T follicular helper cell (primary cell): ENCODE measurements at places on chromosomes 7 and 10.

GRCh38 chr7:40922316-40922670, 780.6 kb downstream of the INHBA start:
- no peak for DNase-seq

DNA sequence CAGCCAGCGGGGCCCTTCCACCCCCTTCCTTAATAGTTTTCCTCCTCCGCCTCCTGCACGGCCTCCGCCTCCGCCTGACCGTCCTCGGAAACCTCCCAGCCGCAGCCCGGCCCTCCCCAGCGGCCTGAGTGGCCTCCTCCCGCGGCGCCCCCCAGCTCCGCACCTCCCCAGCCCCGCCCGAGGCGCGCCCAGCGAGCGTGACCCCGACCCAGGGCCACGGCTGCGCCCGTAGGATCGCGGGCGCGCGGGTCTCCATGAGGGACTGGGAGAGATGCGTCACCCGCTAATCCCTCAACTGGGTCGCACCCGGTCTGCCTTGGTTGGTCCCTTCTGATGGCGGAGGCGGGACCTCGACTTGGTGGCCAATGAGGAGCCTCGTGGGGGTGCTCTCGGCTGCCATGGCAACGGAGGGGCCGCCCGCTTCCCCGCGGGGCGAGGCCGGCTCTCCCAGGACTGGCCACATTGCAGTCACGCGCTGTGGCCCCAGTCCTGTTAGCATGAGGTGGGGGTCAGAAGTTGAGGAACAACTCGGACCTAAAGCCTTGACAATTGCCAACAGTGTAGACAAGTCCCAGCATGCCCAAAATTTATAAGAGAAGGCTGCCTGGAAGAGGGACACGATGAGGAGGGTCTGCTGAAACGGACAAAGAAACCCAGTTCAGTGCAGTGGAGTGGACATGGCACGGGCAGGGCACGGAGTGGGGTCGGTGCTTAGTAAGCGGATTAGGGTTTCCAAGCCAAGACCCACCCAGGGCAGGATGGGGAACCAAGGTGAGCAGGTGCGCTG, 24.3 kb downstream of the DDIT4 start:
- peak; percentile 86 for DNase-seq

DNA sequence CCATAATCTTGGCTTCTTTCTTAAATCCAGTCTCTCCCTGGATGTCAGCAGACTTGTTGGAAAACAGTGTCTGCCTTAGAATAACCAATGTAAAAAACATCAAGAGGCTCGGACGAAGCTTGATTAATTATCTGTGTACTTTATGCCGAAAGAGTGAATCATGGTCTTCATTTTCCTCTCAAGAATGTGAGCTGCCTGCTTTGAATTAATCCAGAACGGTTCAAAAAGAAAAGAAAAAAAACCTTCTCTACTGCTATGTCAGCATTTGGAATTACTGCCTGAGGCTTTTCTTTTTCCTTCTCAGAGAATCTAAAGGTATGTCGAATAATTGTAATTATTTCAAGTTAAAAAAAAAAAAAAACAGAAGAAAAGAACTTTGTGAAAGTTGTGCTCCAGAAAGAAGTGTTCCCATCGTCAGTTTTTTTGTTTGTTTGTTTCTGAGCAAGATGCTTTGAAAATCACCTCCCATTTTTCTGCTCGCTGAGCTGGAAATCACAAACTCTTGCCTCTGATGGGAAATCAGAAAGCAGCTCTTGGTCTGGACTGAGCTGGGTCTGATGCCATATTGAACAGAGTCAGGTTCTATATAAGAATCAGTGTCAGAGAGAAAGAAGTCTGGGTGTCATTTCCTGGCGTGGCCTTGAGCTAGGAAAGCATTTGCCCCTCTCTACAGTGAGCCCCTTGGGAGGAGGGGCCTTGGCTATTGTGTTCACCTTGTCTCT, 20.2 kb downstream of the PLPP4 start:
- no peak for DNase-seq

GRCh38 chr10:24821986-24822385, 98.3 kb upstream of the ARHGAP21 start:
- DNase-seq = no peak

GRCh38 chr7:47493976-47494911, 87.7 kb downstream of the TNS3 start:
- no peak for DNase-seq

DNA sequence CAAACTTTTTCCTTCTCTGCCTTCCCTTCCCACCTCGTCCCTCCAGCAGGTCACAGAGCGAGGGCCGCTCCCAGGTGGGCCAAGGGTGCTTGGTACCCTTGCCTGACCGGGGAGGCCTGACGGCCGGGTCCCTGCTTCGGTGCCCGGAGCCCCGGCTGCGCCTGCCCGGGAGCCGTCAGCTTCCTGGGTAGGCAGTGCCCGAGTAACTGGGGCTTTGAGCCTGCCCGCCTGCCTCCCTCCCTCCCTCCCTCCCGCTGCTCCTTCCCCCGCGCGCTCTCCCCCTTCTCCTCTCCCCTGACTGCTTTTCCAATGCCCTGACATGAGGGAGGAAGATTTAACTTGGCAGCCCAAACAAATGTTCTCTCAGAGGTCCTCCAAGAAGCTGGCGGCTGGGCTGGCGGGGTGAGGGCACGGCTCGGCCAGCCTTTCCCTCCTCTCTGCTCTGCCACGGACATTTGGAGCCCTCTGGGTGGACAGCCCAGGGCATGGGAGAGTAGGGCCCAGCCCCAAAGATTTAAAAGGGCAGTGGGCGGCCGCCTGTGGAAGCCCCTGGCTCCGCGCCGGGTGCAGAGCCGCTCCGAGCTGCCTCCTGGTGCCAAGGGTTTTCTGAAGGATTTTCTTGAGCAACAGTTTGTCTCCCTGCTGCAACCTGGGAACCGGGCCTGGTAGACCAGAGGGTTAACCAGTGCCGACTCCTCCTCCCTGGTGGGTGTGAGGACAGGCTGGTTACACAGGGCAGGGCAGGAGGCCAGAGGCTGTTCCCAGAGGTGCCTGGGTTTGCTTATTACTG, 2.0 kb downstream of the ZMIZ1 start:
- DNase-seq = no peak

DNA sequence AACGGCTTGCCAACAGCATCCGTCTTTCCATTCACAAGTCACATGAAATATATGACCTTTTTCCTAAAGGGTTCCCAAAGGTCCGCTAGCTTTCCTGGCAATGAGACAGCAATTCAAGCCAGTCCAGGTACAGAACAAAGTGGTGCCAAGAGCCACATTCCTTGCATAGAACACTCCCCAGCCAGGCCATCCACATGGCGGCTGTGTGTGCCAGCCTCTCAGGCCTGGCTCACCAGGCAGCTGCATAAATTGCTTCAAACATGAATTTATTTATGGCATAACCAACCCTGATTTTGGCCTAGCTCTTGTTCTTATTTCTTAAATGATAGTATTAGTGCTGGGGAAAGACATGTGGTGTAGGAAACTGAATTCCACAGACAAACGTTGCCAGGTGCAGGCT, 63.7 kb upstream of the CREB5 start:
- DNase-seq = no peak

DNA sequence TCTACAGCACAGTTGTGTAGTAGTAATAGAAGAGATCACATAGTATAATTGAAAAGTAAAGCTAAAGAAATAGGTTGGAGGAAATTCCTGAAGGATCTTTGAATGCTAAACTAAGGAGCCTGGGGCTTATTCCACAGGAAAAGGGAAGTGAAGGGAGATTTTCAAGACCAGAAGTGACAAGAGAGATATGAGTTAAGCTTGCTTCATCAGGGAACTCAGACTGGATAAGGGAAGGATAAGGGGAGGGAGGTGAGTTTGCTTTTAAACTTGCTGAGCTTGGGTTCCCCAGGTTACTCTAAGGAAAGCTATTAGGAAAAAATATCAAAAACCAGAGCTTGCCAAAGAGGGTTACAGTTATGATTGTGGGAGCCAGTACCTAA, 182.4 kb downstream of the RAPGEF5 start:
- no peak for DNase-seq
